ENCODE measurements at places on chromosomes 3 and 15.

GRCh38 chr15:59993950-59994401 is 10.1 kb upstream of the FOXB1 start:
- DNase-seq = no peak

DNA sequence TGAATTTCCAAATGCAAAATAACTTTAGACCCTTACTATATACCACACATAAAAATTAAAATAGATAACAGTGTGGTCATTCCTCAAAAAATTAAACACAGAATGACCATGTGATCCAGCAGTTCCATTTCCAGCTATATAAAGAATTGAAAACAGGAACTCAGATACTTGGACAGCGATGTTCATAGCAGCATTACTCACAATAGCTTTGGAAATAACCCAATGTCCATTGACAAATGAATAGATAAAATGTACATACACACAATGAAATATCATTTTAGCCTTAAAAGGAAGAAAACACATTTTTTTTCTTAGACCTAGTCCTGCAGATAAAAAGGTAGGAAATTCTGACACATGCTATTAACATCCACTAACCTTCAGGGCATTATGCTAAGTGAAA is 26.7 kb downstream of the RAD51 start:
- no peak for DNase-seq

- DNase-seq = no peak
These were observed 34.8 kb downstream of the MCCC1 start for GRCh38 chr3:183064475-183064874.

- no peak for DNase-seq
These were observed 59.9 kb upstream of the COL8A1 start for GRCh38 chr3:99578339-99578970.

DNA sequence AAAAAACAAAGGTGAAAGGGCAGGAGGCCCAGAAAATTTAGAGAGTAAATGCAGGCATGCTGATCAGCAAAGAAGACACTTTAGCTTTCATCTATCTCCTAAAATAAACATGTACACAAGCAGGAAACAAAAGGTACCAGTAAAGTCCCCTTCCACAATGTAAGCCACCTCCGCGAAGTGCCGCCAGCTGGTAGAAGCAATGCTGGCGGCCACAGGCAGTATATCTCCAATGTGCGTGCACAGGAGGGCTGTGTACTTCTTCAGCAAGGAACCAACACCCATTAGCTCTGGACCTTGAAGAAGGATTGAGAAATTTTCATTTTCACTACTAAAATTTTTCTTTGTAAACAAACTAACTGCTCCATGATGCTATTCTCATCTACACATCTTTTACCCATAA is 75.4 kb downstream of the HERC2 start:
- DNase-seq = no peak

GRCh38 chr3:5517921-5518320 is 330.4 kb downstream of the EDEM1 start:
- no peak for DNase-seq

- DNase-seq = no peak
These were observed 1.1 kb upstream of the WWTR1 start for GRCh38 chr3:149658744-149659497.

GRCh38 chr15:50075319-50075718 is 43.7 kb downstream of the ATP8B4 start:
- DNase-seq = no peak

Measured in activated CD4-positive, CD25-positive, alpha-beta regulatory T cell (primary cell).